Left hindlimb (tissue), 1 donor: ENCODE measurements at places on chromosomes 4 and X.

- peak; percentile 27 for DNase-seq
Observed at GRCh38 chrX:28278251-28278650, 297.0 kb upstream of the DCAF8L1 start.

DNA sequence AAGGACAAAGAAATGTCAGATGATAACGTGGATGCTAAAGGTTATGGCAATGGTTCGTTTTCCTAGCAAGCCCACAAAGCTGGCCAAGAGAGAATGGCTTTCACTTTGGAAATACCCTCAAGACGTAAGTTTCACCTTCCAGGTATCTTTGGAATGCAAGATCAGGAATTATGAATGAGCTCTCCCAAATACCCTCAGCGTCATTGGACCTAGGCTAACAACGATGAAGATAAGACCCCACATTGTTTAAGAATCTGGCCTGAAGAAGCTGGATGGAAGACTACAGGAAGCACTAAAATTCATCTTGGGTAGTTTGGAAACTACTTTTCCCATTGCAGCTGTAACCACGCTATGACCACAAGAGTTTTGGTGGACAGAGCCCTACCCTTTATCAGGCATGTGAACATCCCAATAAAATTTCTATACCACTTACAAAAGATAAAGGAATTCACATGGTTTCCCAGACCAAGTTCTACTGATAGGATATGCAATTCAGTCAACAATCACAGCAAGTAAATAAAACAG, 111.9 kb downstream of the KDR start:
- DNase-seq, result no peak

DNA sequence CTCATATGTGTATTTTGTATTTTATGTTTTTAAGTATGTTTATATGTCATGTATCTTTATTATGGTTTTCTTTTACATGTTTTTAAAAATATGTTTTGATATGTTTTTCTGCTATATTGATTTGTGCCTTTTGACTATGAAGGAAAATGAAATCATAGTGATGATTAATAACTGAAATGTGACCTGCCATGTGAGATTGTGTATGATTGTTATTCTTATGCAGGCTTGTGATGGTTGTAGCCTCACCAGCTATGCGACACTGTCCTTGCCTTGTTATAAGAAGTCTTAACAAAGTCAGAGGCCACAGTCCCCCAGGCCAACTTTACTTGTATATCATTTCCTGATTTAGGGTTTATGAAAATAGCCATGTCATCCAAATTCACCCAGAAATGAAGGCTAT, 83.2 kb downstream of the TMEM131L start:
- no peak for DNase-seq

DNA sequence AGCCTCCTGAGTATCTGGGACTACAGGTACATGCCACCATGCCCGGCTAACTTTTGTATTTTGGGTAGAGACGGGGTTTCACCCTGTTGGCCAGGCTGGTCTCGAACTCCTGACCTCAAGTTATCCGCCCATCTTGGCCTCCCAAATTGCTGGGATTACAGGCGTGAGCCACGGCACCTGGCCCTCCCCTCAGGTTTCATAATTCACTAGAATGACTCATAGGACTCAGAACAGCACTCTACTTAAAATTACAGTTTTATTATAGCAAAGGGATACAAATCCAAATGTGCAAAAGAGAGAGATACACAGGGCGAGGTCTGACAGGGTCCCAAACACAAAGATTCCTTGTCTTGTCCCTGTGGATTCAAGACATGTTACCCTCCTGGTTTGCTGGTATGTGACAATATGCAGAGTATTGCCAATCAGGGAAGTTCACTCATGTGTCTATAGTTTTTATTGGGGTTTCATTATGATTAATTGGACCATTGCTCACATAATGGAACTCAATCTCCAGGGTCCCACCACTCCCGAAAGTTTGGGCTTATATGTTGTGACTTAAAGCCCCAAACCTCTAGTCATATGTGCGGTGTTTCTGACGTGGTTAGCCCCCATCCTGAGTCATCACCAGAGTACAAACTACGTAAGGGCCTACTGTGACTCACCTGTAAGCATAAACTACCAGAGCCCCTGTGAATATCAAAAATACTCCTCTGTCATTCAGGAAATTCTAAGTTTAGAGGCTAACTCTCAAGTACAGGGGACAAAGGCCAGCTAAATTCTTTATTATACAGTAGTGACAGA, 5.2 kb downstream of the YIPF6 start:
- DNase-seq, result no peak

DNA sequence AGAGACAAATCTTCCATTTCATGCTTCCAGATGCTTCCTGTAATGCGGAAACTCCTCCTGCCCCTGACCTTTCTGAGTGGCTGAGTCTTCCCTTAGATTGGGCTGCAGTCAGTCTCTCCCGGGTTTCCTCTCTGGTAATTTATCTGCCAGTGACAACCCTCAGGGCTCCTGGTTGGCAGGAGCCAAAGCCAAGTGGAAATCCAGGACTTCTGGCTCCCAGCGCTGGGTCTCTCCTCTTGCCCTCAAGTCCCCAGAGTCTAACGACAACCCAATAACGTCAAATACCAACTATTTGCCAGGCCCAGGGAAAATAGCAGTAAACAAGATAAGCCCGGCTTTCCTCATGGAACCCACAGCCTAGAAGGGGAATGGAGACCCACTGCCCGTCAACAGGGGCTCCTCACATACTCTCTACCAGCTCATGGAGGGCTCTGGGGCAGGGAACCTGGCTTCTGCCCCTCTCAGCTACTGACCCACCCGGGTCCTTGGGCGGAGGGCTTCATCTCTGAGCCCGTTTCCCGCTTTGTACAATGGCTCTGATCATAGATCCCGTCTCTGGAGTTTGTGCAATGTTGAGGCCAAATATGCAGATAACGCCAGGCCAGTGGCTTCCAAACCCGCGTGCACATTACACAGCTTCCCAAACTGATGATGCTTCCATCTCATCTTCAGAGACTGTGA, 1.1 kb upstream of the TBC1D14 start:
- DNase-seq, result no peak

- DNase-seq, result no peak
Observed at GRCh38 chrX:51779306-51779705, 36.1 kb downstream of the GSPT2 start.

- no peak for DNase-seq
Observed at GRCh38 chrX:74338852-74339251, 34.9 kb downstream of the ZCCHC13 start.

GRCh38 chr4:56844802-56845580, 23.5 kb upstream of the SPINK2 start:
- no peak for DNase-seq

GRCh38 chr4:96186593-96186992, 346.7 kb downstream of the PDHA2 start:
- DNase-seq, result no peak

DNA sequence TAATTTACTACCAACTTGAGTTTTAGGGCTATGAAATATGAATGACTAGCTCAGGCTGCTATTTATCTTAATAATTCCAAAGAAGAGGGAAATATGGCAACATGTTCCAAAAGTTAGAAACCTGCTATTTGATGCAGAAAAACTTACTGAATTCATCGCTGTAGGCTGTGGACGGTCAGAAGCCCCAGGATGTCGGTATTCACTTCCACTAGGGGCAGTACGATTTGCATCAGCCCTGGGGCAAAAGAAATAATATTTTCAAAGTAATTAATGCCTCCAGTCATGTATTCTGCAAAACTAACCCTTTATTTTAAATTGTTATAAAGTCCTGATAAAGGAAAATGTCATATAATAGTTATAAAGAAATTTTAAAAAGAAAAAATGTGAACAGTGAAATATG, 4.5 kb downstream of the PLRG1 start:
- no peak for DNase-seq

DNA sequence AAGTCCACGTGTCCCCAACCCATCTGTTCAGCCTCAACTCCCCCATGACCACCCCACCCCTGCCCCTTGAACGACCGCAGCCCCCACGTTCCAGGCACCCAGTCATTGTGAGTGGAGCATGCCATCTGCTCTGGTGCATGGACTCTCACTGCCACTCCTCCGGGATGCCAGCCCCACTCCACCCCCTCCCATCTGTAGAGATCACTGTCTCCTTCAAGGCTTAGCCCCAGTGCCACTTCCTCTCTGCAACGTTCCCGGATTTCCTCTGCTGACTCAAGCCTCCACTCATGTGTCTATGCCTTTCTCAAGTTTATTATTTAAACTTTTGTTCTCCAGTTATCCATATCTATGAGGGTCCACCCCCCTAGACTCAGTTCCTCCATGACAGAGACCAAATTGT, 54.0 kb downstream of the MAML3 start:
- no peak for DNase-seq

DNA sequence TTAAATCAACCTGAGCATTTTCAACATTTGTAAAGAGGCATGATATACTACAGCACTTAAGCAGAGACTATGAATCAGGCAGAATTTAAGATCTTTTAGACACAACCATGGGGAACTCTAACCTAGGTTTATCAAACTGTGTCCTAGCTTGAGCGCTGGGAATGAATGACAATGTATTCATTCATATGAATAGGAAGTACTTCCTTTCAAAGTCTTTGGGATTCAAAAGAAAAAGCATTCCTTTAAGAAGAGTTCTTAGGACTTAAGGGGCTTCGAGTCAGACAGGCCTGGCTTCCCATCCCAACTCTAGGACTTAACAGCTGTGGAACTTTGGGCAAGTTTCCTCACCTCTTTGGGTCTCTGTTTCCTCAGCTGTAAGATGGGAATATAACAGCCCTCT, 104.6 kb downstream of the ANAPC4 start:
- no peak for DNase-seq
